Epithelial cell of proximal tubule (primary cell): ENCODE measurements at places on chromosomes 1 and 21. TPM values are rescaled to one million over a fixed set of nuclear protein-coding genes. Genes with fewer than 3 reads are reported as not detected.

The EFHD2 gene
- 122 and 184 TPM in 2 replicates for total RNA-seq

- no peak for DNase-seq
These were observed 411.8 kb downstream of the PLPP3 start for GRCh38 chr1:56167596-56167995.

- DNase-seq = no peak
These were observed 104.8 kb downstream of the PAX7 start for GRCh38 chr1:18735224-18735997.

GRCh38 chr1:240619906-240620621 lies 8.1 kb upstream of the GREM2 start:
- DNase-seq = no peak

- no peak for DNase-seq
These were observed 39.8 kb downstream of the FAM78B start for GRCh38 chr1:166127003-166127402.
